ENCODE measurements at places on chromosomes 5 and 9.

GRCh38 chr5:32511776-32512374 is 67.3 kb upstream of the ZFR start:
- no peak for DNase-seq

DNA sequence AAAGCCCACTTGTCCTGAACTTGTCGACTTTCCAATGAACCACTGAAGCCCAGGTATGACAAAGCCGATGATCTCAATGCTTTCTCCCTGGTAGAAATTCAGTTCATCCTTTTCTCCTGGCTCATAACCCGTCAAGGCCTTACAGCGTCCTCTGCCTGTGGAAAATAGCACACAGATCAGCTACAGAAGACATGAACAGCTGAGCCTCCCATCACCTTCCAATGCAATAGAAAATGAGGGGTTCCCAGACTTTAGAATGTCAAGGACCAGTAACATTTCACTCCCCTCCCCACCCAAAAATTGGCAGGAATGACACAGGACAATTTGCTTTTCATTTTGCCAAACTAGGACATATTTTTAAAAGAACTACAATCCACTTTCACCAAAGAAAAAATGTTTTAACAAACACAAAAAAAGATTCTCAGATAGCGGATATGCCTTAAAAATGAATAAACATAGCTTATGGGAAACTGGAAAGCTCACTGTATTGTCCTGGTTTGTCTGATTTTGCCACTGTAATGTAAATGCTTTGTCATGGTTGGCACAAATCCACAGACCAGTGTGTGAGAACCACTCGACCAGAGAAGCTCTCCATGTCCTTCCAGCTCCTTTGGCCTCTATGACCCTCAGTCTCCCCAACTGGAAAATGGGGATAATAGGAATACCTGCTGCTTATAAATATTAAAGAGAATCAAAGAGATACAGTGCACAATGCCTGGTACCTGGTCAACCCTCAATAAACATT is 24.4 kb downstream of the SH3TC2 start:
- DNase-seq: no peak

- no peak for DNase-seq
These were observed 50.9 kb upstream of the PPP1R2B start for GRCh38 chr5:156799171-156799570.

DNA sequence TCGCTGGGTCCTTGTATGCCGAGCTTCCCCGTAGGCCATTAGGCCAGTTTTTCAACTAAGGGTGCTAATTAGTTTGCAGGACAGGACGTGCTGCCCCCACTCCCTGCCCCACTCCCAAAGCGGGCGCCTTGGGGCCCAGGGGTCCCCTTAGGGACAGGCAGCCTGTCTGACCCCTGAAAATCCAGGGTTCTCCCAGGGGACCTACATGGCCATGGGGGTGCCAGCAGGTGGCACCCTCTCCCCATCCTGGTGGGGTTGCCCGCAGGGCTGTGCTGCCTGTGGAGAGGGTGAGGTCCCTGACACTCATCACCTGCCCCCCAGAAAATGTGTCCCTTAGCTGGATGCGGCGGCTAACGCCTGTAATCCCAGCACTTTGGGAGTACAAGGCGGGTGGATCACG is 8.5 kb upstream of the CCDC187 start:
- peak; percentile 40 for DNase-seq

DNA sequence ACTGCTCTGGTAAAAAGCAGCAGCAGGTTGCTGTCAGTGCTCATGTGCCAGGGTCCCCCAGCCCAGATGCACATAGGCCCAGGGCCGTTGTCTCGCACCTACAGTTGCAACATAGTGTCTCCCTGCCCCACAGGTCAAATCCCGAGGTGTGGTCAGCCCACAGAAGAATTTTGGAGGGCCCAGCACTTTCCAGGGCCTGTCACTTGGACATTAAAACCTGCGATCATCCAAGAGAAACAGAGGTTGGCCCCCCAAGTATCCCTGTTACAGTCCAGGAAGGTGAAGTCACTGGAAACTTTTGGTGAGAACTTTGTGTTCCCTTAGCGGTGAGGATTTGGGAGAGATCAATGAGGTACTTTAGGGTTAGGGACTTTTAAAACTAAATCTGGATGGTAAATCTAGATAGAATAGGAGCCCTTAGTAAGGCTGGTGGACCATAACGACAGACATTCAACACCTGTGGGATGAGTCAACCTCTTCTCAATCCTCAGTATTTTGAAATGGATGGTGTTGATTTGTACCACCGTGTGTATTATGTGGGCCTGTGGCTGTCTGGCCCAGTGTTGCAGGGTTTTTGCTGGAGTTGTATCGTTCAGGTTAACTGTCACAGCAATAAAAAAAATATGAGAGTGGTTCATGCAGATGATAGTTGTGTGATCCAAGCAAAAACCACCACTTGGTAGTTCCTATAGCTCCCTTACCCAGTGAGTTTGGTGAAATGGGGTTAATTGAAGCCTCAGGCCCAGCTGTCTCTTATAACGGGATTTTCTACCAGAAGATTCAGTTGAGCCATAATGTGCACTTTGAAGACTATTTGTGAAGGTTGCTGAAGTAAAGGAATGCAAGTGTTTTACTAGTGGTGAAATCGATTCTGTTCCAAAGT is 19.2 kb downstream of the OR2S2 start:
- DNase-seq: no peak

DNA sequence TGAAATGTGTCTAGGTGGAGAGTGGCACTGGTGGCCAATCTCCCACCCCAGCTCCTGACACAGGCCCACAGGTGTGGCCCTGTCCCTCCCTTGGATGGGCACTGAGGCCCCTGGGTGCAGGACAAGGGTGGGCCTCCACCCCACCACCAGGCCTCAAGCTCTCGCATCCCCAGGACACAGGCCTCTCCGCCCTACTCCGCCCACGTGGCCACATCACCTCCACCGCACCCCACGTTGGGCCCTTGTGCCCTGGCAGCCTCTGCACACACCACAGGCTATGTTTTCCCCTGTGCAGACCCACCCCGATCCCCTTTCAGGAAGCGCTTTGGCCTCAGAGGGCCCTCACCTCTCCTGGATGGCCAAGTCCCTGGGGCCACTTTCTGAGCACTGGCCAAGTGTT is 54.7 kb downstream of the SECISBP2 start:
- DNase-seq: no peak

DNA sequence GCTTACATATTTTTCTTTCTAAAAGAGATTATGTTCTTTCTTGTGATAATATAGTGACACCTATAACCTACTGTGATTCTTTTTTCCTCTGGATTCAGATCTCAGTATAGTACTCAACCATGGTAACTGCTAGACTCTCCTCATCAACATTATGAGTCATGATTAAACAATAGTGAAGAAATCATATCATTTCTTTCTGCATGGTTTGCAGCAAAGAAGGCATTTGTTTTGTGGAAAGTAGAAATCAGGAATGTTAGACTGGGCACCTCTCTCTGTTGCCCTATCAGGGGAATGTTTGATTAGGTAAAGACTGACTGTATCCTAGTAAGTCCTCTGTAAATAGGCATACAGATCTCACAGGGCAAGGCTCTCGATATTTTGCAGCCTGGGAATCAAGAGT is 25.6 kb upstream of the SMC2 start:
- no peak for DNase-seq

Measured in inflammatory macrophage treated with lipopolysaccharide for 4 hours (primary cell).